Suppressor macrophage treated with lipopolysaccharide for 4 hours (primary cell): ENCODE measurements at places on chromosomes 12 and 14.
A peak's percentile ranks its signal among the peaks of the same experiment; 100 is the strongest.

GRCh38 chr14:92004062-92004461 lies 35.8 kb downstream of the TRIP11 start:
- no peak for DNase-seq

DNA sequence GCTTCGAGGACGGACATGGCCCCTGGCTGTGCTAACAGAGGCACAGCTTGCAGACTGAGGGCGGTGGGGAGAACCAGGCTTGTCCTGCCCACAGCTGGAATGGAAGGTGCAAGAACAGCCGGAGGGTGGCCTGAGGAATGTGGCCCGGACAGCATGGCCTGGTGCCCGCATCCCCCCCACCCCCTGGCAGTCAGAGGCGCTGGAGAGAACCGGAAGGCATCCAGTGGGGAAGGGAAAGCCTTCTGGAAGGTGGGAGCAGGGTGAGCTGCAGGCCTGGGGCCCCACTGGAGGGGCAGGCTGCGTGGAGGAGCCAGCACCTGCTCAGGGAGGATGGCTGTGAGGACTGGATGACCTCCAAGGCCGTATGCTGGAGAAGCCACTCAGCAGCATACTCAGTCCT lies 8.1 kb upstream of the CYP46A1 start:
- DNase-seq = no peak

DNA sequence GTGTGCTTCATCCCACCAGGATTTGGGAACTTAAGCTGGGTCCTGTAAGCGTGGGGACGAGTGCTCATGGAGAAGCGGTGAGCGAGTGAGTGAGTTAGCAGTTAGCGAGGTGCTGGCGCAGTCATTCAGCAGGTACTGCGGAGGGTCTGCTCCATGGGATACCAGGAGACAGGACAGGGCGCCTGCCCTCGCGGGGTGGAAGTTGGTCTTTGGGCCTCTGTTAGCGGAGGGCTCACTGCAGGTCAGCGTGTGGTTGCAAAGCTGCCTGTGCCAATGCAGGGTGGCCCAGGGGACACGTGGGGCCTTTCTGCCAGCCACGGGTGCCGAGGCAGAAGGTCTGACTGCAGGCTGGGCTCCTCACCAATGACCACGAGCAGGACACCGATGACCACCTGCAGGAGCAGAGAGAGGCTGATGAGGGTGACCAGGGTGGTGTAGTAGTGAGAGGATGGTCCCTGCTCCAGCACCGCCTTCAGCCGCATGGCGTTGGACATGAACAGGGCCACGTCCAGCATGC lies 97.6 kb downstream of the NINJ2 start:
- no peak for DNase-seq

- no peak for DNase-seq
Observed at GRCh38 chr14:40345334-40345733, 913.1 kb upstream of the FBXO33 start.

DNA sequence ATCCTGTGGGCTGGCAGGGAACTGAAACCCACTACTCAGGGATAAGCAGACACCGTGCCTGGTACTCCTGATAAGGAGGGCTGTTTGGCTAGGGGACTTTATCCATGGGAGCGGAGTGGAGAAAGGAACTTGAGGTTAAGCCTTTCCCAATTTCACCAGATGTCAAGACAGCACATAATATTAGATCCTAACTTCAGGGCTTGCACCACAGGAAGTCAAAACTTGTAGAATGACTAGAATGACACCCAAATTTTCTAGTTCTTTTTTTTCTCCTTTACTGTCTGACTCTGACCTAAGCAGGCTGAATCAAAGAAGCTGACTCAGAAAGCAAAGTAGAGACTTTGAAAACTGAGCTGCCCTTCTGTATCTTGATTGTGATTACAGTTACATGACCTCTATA lies 7.1 kb upstream of the CGRRF1 start:
- peak; percentile 87 for DNase-seq

GRCh38 chr12:125132698-125133400 lies 67.6 kb downstream of the AACS start:
- DNase-seq = no peak

- DNase-seq = no peak
Observed at GRCh38 chr14:65357113-65357512, 55.4 kb upstream of the FUT8 start.

DNA sequence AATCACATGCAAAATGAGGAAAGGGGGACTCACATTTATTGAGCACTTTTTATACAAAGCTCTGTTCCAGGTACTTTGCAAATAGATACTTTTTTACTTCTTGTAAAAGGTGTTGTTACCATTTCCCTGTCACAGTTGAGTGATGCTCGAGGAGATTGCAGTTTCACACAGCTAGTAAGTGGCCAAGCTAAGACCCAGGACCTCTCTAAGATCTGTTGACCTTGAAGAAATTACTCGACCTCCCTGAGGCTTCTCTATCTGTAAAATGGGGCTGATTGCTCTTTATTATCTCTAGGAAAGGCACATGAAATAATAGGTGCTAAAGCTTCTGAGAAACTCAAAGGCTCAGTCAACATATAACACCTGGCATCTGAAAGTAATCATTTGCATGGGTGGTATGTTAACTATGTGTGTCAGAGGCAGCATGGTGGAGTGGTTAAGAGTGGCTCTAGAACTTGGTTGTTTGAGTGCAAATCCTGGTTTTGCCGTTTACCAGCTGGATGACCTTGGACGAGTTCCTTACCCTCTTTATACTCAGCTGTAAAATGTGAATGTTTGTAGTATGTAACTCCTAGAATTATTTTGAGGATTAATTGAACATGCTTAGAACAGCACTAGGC lies 41.5 kb downstream of the IFT81 start:
- DNase-seq = no peak

DNA sequence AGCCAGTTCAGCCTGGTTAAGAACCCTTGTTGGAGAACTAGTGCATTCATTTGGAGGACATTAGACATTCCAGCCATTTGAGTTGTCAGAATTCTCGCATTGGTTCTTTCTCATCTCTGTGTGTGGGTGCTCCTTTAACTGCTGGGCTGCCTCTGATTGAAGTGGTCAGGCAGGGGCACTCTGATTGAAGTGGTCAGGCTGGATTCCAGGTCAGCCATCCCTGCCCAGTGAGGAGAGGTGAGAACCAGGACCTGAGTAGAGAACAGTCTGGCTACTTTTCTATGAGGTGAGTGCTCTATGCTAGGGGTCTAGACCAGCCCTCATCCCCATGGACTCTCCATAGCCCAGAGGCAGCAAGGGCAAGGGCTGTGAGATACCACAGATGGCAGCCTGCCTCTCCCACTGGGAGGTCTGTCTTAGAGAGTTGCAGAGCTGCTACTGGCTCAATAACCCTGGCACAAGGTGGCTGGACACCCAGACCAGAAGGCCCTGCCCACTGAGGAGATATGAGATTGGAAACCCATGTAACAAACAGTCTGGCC lies 691.6 kb downstream of the TMTC2 start:
- no peak for DNase-seq
